Cardiac septum (tissue), 1 donor: ENCODE measurements at places on chromosomes 2 and 18. TPM values are rescaled to one million over a fixed set of nuclear protein-coding genes. Genes with fewer than 3 reads are reported as not detected.
A peak's percentile ranks its signal among the peaks of the same experiment; 100 is the strongest.

- DNase-seq: peak; percentile 90
Measured at GRCh38 chr2:70553584-70554337, at the start of gene TGFA. Gene TGFA, minus strand, starts transcription at chr2:70553826. Its CDS starts 59 bp downstream, at chr2:70553767.

The KIAA2012 gene
- total RNA-seq: not detected

DNA sequence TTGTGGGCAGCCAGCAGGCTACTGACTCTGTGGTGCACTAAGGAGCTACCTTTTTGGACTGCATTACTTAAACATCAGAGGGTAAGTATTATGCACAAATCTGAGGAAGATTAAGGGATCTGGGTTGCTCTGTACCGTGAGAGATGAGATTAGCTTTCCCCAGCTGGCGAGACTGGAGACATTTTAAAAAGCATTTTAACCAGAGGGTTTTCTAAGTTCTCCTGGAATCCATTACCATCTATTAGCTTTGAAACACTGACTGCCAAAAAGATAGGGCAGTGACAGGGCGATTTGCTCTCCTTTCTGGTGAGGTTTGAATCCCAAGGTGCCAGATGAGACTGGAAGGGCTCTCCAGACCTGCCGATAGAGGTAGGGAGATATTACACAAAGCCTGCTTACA is 63.2 kb downstream of the LYPD6 start:
- no peak for DNase-seq

- DNase-seq: no peak
Measured at GRCh38 chr2:152189622-152190495, 14.3 kb upstream of the STAM2 start.

- no peak for DNase-seq
Measured at GRCh38 chr2:67835266-67835665, 227.5 kb downstream of the C1D start.

The RAB17 gene
- 3.5 TPM for total RNA-seq

The DCC gene
- total RNA-seq: not detected

DNA sequence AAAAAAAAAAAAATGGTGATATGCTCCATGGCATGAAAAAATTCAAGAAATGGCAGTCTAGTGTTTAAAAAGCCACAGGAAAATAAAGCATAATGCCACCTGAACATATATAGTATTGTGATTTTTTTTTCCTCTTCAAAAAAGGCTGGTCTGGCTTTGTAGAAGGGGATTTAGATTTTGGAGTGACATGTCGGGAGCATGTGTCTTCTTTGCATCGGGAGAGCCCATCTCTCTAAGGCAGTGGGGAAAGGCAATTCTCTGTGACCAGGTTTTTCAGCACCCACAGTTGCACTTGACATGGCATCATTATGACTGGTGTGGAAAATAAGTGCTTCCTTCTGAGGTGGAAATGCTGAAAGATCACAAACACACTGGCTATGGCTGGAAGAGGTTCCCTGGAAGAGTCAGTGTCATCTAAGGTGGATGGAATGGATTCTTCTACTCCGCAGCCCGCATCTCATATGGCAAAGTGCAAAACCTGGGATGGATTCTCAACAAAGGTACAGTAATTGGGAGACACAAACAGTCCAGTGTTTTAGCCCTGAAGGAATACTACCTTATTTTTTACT is 172.5 kb downstream of the AGAP1 start:
- DNase-seq: peak; percentile 70

DNA sequence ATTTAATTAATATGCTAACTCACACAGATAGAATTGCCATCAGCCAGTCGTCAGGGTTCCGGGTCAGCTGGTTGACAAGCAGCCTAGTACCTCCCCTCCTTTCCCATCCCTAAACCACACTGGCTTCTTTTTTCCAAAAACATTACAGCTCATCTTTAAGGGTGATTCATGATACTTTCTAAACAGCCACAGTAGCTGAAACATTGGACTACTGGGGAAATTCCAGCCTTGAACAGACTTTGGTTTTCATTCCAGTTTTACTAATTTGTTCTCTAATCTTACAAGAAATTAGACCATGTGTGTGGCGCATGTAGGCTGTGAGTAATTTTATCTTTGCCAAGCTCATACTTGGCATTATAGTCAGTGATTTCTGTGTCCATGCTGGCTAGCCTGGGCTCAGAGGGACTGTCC is 110.8 kb downstream of the FMNL2 start:
- no peak for DNase-seq

The TMEM37 gene
- 1.5 TPM for total RNA-seq

DNA sequence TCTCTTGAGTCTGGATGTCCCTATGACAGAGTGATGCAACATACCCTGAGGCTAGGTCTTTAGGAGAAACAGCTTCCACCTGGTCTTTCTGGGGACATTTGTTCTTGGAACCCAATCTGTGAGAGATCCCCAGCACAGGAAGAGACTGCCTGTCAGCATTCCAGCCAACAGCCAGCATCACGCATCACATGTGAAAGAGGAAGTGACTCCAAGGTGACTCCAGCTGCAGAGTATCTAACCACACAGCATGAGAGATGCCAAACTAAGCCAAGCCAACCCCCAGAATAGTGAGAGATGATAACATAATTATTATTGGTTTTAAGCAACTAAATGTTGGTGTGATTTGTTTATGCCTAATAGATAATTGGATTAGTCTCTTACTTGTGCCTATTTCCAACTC is 35.7 kb downstream of the C18orf63 start:
- DNase-seq: no peak

The SCYGR4 gene
- total RNA-seq: not detected

DNA sequence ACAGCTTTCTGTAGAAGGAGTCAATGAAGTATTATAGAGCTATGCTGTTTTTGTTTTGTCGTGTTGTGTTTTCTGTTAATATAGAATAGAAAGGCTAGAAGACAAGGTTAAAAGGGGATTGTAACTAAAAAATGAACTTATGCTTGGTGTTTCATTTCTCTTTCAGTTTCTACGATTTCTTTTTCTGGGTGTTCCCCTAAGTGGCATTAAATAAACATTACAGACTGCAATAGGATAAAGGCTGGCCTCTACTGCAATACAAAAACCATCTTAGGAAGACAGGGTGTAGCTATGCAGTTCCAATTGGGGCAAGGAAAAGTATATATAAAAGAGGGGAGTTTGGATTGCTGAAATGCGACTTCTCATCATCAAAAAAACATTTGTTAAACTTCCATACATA is 1609.7 kb upstream of the ACVR2A start:
- DNase-seq: no peak

GRCh38 chr2:67858886-67859285 is 203.9 kb downstream of the C1D start:
- DNase-seq: no peak

The ACVR1C gene
- total RNA-seq: 0.59 TPM

- peak; percentile 68 for DNase-seq
Measured at GRCh38 chr18:75090336-75090735, 118.6 kb downstream of the PTGR3 start.

DNA sequence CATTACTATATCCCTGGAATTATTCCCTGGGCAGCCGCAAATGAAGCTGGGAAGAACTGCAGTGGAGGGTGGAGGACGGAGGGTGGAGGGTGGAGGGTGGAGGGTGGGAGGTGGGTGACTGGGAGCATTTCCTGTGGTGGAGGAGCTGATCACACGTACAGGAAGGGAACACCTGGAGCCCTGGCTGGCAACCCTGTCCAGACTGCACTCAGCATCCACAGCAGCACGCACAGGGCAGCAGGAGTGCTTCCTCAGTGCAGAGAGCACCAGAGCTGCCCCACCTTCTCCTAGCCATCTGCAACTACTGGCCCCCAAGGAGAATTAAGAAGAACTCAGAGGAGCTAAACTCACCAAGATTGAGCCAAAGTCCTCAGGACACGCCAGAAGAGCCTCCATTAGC is 249.9 kb downstream of the EIPR1 start:
- no peak for DNase-seq

The DLX2 gene
- not detected for total RNA-seq

DNA sequence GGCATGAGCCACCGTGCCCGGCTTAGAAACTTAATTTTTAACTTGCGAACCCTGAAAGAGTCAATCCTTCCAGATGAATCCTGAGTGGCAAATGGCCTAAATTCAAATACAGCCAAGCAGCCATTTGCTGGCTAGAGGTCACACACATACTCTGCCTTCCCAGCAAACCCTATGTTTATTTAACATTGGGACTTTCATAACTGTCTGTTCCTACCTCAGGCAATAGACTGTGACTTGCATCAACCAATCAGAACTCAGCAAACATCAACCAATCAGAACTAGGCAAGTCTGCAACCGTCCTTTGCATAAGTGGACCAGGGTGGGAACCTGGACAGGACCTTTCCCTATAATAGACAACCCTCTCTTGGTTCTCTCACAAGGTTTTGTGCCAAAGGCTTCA is 127.5 kb downstream of the DTNB start:
- no peak for DNase-seq

GRCh38 chr18:42517896-42518295 is 562.9 kb downstream of the PIK3C3 start:
- no peak for DNase-seq

DNA sequence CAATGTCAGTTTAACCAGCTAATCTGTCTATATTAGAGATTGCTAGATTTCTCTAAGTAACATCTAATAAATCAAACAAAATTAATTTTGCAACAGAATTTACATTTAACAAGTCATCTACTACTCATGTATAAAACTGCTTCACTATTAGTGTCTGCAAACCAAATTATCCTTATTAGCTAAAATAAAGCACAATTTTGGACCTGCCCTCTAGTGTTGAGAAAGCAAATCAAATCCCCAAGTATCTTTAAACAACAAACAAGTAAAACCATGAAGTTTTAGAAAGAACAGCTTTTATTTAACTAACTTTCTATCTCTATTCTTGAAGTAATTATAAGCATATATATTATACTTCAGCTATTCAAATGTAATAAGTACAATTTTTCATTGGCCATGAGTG is 113.1 kb upstream of the SP3 start:
- no peak for DNase-seq
